ENCODE measurements at places on chromosomes 7 and 10.
A peak's percentile ranks its signal among the peaks of the same experiment; 100 is the strongest.

GRCh38 chr10:60795465-60796202 lies 17.4 kb downstream of the CDK1 start:
- no peak for DNase-seq

- DNase-seq: no peak
These were observed 160.7 kb downstream of the MALRD1 start for GRCh38 chr10:19209319-19209718.

DNA sequence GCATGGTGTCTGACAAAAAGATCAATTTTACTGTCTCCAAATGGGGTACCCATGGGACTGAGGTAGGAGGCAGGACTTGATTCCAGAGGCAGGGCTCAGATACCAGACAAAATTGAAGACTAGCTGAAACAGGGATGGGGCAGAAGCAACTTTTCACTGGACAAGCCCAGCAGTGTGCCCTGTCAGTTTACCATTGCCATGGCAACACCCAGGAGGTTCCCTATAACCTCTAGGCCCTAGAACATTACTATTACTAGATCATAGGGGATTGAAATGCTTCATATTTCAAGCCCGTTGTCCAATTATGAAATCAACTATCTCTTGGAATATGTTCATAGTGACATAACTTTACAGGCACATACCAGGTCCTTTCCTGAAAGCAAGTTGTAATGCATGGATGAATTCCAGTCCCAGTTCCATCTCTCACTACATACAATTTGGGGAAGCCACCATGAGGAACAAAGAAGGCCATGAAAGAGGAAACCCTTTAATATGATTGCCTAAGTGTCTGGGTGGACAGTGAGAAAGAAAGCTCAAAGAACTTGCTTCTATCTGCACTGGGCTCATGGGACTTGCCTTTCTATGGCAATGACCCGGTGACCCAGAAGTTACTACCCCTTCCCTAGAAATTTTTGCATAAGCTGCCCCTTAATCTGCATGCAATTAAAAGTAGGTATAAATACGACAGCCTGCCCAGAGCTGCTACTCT lies 557.9 kb downstream of the KCNMA1 start:
- no peak for DNase-seq

GRCh38 chr10:69089638-69090599 lies 2.0 kb downstream of the SRGN start:
- DNase-seq: peak; percentile 82

- DNase-seq: peak; percentile 66
These were observed 128.0 kb downstream of the MBL2 start for GRCh38 chr10:52644373-52645186.

DNA sequence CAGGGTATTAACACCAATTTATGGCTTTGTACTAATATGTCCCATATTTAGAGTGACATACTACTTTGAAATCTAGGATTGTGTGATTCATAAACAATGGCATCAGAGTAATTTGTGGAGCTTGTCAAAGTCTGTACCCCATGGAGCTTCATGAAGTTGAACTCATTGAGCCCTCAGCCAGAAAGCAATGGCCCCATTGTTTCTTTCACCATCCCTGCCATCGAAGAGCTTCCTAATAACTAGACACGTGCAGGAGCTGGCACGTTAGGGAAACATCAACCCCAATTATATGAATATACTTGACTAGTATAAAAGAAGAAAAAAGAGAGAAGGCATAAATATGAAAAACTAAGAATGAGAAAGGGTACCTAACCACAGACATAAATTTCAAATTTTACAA lies 206.6 kb downstream of the CXCL12 start:
- DNase-seq: no peak

- peak; percentile 55 for DNase-seq
These were observed 227.7 kb upstream of the SEMA3E start for GRCh38 chr7:83876593-83876992.

DNA sequence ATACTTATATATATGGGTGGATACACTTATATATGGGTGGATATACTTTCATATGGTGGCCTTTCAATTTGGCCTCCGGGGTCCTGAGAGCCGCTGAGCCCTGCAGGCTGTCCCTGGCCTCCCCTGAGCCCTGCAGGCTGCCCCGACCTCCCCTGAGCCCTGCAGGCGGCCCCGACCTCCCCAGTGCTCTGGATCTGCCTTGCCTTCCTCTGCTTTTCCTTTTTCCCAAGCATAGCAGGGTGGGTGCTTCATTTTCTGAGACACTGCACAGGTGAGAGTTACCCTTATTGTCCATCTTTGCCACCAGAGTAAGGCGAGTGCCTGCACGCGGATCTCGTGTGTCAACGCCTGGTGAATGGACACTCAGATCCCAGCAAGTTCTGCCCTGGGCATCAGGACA lies 106.6 kb downstream of the VIPR2 start:
- no peak for DNase-seq

DNA sequence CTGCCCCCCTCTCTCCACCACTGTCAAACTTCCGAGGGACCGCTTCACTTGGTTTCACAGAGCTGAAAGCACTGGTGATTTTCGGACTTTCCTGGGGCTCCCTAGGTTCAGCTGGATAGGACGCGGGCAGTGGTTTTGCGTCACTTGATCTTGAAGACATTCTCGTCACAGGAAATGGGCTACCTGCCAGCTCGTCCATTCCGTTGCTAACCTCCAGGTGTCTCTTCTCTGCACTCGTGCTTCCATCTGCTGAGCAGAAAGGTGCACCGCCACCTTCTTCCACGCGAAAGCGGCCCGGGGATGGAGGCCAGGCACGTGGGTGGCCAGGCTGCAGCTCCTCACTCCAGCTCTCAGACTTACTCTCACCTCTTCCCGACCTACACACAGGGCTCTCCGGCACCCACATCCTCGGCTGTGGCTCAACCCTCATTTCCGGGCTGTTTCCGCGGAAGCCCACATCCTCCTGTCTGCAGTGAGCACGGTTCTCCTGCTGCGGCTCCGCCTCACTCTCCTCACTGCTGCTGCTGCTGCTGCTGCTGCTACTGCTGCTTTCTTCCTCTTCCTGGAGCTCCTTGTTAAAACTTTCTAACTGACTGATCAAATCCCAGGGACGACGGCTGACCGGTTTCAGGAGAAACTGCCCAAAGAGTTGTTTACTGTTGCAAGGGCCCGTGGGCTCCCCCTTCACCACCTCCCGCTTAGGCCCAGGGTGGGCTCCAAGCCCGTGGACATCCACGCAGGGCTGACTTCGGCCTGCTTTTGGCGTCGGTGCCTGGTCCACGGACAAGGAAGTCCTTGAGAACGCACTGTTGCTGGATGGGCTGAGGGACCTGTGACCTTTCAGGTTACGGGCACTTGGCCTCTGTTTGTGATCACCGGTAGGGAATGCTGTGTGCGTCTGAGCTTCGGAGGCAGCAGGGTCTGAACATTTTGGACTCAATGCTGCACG lies 32.1 kb downstream of the JCAD start:
- peak; percentile 55 for DNase-seq

GRCh38 chr10:92695679-92696605 lies 6.2 kb downstream of the HHEX start:
- DNase-seq: peak; percentile 64

DNA sequence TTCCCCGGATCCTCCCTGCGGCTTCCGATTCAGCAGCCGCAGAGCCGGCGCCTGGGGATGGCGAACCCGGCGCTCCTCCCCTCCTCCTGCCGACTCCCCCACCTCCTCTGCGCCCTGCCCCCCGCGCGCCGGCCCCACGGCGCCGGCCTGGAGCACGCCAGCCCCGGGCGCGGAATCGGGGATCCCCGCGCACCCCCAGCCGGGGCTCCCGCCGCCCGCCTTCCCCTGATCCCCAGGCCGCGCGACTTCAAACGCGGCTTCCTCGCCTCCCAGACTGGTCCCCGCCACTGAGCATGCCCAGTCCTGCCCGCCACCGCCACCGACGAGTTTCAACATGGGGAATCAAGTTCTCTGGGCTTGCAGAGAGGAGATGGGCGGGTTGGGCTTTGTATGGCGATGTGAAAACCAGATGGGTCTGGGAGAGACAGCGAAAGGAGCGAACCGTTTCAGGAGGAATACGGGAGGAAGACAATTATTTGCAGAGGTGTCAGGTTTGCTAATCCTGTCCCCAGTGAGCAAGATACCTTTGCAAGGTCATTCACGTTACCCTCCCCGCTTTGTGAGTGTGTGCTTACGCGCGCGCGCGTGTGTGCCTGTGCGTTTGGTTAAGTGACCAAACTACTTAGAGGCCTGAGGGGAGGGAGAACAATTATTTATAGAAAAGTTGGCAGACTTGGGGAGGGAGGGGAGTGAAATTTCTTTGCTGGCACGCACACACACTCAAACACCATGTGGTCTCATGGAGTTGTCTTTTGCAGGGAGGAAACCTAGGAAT lies at the start of gene PANK1:
TSS of gene PANK1 (minus strand) at position 276 of the 775 bp plus-strand sequence. CDS start 351 bp downstream, outside the sequence.
- peak; percentile 85 for DNase-seq

- peak; percentile 93 for DNase-seq
These were observed 121.9 kb downstream of the PTPRZ1 start for GRCh38 chr7:121994625-121995410.

DNA sequence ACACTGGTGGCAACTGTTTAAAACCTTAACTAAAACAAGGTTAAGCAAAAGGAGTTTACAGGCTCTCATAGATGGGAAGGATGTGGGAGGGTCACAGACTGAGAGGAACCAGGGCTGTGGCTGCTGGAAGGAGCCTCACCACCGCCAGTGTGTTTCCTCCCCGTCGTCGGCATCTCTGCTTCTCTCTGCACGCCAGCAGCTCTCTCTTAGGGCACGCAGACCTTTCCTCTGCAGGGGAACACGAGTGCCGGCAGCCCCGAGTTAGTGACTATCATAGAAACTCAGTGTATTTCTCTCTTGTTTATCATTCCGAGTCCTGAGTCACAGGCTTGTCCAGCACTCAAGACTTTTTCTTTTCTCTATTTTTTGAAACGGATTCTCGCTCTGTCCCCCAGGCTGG lies 8.1 kb upstream of the SH2D4B start:
- DNase-seq: no peak

GRCh38 chr7:107208024-107208521 lies 39.3 kb downstream of the HBP1 start:
- peak; percentile 84 for DNase-seq

GRCh38 chr10:110485541-110485940 lies 12.2 kb upstream of the DUSP5 start:
- DNase-seq: no peak

DNA sequence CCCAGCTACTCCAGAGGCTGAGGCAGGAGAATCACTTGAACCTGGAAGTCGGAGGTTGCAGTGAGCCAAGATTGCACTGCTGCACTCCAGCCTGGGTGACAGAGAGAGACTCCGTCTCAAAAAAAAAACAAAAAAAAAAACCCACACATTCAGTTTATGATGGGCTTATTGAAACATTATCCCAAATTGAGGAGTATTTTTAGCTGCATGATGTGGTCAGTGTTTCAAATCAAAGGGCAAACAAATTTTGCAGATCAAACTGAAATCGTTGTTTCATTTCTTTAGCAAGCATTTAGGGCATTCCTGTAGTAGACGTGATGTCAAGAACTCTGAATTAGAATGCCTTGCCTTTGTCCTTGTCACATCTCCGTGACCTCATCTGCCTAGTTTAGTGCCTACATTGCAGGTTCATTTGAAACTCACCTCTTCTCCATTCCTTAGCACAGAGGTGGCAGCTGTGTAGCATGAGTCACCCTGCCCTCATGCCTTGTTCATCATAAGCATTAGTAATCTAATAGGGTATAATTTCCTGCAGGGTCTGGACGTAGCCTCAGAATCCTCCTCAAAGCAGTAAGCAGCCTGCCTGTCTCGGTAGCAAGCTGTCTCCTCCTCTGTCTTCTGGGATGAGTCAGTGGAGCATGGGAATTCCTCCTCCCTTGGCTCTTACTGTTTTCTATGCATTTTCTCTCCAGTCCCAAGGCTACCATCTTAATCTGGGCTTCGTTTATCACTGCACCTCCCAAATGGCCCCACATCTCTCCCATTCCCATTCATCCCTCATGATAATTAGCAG lies 73.8 kb downstream of the CUL1 start:
- peak; percentile 90 for DNase-seq

DNA sequence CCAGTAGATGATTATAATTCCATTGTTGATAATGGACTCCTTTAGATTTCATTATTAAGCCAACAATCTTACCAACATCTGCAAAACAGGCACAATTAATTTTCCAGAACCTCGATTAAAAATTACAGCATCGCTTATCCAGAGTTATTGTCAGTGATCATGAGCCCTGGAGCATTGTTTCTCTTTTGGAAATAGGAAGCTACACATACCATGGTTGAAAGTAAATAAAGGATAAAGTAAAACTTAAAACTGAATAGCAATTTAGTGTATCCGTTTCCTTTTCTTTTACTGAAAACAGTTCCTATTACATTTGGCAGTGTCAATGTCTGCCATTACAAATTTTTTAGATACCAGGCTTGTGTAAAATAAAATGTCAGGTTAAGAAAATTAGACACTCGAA lies 9.9 kb upstream of the HOXA2 start:
- no peak for DNase-seq

DNA sequence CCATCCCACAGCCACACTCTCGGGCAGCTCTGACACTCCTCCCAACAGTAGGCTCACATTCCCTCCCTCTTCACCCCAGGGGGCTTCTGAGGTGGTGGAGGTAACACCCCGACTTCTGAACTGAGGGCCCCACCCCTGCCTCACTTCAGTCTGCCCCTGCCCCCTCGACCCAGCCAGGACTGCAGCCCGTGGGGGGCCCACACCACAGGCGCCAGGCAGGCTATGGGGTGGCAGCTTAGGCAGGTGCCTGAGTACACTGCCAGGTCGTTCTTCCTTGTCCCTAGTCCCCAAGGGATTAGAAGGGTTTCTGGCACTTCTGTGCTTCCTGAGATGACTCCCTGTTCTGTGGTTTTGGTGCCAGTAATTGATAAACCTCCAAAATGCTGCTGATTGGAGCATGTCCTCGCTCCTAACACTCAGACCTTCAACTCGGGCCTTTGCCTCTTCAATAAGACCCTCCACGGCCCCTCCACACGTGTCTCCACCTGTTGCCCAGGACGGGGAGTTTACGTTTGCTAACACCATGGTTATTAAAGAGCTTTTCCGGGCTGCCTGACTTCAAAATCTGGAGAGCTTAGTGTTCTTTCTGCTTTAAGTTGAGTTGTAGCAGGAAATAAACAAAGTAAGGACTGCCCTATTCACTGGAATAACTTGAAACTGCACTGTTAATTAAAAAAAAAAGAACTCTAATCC lies 23.8 kb upstream of the LARP4B start:
- no peak for DNase-seq

DNA sequence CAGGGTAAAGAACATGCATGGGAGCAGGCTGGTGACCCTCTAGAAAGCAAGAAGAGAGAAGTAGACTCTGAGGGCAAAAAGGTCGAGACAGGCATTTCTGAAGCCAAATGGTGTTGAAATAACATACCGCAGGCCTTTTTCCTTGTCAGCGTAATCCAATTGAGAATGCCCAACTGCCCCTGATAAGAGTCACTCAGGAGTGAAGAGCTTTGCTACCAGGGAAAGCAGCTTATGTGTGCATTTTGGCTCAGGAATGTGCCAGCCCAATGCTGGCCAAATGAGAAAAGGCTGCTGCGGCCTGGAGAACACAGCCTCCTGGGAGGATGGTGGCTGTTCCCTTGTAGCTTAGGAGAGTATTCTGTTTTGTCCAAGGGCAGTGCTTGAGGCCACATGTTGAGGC lies 61.4 kb upstream of the NFKB2 start:
- DNase-seq: peak; percentile 70

- DNase-seq: peak; percentile 13
These were observed 3.6 kb downstream of the NXPH1 start for GRCh38 chr7:8436965-8437364.

GRCh38 chr10:97888641-97889262 lies 39.1 kb downstream of the GOLGA7B start:
- peak; percentile 12 for DNase-seq
